ENCODE measurements at places on chromosomes 11 and 22. TPM values are rescaled to one million over a fixed set of nuclear protein-coding genes. Genes with fewer than 3 reads are reported as not detected.

Gene NCR3LG1
- total RNA-seq, result 6.0 TPM

Gene RASSF7
- 20.4 TPM for total RNA-seq

Gene EHF
- 0.20 TPM for total RNA-seq

- no peaks in the 10 kb centered on the region for H3K36me3 ChIP-seq
- H3K27me3 ChIP-seq, result no peaks in the 10 kb centered on the region
- H3K4me1 ChIP-seq, result no peaks in the 10 kb centered on the region
Measured at GRCh38 chr11:34809191-34810106, 106.7 kb downstream of the APIP start.

DNA sequence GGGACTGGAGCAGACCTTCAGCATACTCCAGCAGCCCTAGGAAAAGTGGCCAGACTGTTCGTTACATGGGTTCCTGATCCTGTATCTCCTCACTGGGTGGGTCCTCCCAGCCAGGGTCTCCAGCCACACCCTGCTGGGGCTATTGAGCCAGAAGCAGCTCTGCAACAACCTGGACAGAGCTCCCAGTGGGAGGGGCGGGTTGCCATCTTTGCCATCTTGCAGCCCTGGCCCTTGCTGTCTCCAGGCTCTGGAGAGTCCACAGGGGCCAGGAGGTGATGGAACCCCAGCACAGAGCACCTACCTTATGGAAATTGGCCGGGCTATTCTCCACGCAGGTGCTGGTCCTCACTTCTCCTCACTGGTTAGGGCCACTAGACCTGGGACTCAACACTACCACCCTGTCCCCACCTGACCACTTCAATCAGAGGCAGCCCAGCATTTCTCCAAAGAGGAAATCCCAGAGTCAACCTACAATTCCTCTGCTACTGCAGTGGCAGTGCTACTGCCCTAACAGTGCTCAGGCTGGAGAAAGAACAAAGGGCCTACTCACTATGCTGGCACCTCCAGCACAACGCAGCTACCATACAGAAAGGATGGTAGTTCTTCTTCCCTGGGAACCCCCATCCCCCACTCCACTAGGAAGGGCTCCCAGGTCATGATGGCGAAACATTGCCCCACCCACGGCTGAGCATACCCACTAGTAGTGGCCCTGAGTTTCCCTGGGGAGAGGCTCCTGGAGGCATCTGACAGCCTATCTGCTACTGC, 290.2 kb upstream of the NCAM1 start:
- DNase-seq, result no peak
- H3K4me1 ChIP-seq, result no peaks in the 10 kb centered on the region
- no peak overlapping the region for H3K27ac ChIP-seq
- no peaks in the 10 kb centered on the region for H3K36me3 ChIP-seq
- no peak overlapping the region for H3K4me3 ChIP-seq

- H3K27ac ChIP-seq, result no peak overlapping the region
- H3K36me3 ChIP-seq, result no peaks in the 10 kb centered on the region
- H3K4me3 ChIP-seq, result no peak overlapping the region
Measured at GRCh38 chr22:48618326-48618725, 1209.3 kb downstream of the BRD1 start.

All from CD8-positive, alpha-beta memory T cell (primary cell).